Keratinocyte (primary cell): ENCODE measurements at places on chromosomes 7 and 10.

DNA sequence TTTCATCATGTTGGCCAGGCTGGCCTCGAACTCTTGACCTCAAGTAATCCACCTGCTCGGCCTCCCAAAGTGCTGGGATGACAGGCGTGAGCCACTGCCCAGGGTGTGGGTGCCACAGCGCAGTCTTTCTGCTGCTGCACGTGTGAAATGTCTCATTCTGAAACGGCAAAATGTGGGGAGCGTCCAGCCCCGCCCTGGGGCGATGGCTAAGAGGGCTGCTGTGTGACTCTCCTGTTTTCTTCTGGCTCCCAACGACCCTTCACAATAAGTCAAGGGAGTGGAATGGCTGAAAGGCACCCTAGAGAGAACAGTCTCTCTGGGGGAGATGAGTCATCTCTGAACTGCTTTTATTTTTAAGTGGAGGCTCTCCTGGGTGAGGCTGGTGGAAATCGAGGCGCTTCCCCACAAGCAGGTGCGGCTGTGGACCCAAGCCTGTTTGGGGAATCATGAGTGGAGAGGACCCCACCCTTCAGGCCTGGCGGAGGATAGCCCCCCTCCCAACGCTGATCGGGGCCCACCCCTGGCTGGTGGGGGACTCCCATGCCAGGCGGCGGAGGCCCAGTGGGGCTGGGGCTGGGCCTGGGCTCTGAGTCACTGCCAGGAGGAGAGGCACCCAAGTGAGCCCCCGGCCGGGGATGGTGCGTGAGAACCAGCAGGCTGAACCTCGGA is 18.0 kb downstream of the ADAP1 start:
- H3K27me3 ChIP-seq = peaks cover 2% of the 10 kb centered on the region
- DNase-seq = no peak
- H3K4me3 ChIP-seq = no peak overlapping the region
- no peak overlapping the region for H3K27ac ChIP-seq
- no peaks in the 10 kb centered on the region for H3K4me1 ChIP-seq
- no peaks in the 10 kb centered on the region for H3K36me3 ChIP-seq

DNA sequence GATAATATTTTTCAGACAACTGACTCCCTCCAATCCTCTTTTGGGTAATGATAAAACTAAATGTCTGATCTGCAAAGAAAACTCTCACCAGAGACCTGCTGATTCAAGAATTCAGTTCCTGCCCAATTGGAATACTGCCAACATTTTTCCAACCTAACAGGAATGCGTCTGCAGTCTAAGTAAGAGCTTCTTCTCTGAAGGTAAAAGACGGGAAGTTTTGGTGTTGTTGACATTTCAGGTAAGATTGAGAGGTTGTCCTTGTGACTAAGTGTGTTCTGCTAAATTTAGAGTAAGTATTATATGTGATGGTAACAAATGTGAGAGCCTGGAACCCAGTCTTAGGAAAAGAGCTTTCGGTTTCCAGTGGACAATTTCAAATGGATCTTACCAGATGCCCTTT is 17.6 kb downstream of the IFIT5 start:
- H3K36me3 ChIP-seq = no peaks in the 10 kb centered on the region
- DNase-seq = peak; percentile 59
- peaks cover 27% of the 10 kb centered on the region for H3K4me1 ChIP-seq
- H3K4me3 ChIP-seq = no peak overlapping the region
- H3K27ac ChIP-seq = no peak overlapping the region

DNA sequence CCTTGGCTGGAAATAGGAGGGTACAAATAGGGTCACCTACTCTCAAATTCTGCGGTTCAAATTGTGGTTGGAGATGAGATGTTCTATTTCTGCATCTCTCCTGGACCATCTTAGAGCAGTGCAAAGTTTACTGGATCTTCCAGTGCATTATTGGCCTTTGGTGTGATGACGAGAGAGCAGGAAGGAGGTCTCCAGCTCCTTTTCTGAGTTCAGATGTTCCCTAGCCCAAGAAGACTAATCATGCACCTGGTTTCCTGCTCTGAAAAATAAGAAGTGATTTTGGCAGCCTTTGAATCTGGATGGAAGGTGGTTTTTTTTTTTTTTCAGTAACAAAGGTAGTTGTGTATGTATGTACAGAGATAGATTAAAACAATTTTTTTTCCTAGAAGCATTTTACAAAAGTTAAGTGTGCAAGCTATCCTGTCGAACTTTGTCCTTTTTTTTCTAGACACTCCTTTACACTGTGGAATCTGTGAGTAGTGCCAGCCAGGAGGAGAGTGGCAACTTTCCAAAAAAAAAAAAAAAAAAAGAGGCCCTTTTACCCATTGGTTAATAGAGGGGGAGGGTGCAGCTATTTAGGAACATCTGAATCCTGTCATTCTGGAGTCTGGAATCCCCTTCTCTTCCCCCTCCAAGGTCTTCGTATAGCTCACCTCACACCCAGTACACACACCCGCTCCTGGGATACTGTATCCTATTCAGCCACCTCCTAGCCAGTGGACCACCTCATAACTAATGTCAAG is 26.3 kb downstream of the PAPSS2 start:
- no peak overlapping the region for H3K4me3 ChIP-seq
- no peaks in the 10 kb centered on the region for H3K27me3 ChIP-seq
- DNase-seq = no peak
- no peaks in the 10 kb centered on the region for H3K36me3 ChIP-seq
- peaks cover under 1% of the 10 kb centered on the region for H3K4me1 ChIP-seq
- no peak overlapping the region for H3K27ac ChIP-seq

GRCh38 chr7:12233175-12233574 is 22.1 kb downstream of the TMEM106B start:
- DNase-seq = no peak
- H3K4me1 ChIP-seq = no peaks in the 10 kb centered on the region
- no peaks in the 10 kb centered on the region for H3K27me3 ChIP-seq
- no peak overlapping the region for H3K27ac ChIP-seq
- no peaks in the 10 kb centered on the region for H3K36me3 ChIP-seq
